Activated T-cell treated with anti-CD3 and anti-CD28 coated beads for 24 hours (primary cell): ENCODE measurements at places on chromosomes 2 and 18.

- DNase-seq: no peak
These were observed 48.5 kb downstream of the ANKRD12 start for GRCh38 chr18:9184998-9185613.

GRCh38 chr2:22880161-22880560 lies 504.8 kb upstream of the KLHL29 start:
- DNase-seq: no peak

- DNase-seq: no peak
These were observed 6.0 kb upstream of the DTNA start for GRCh38 chr18:34704074-34704473.

- DNase-seq: no peak
These were observed 5.1 kb downstream of the SLC35F6 start for GRCh38 chr2:26769089-26769761.

- DNase-seq: no peak
These were observed 5.9 kb downstream of the ITSN2 start for GRCh38 chr2:24354395-24354794.

- DNase-seq: no peak
These were observed 2.4 kb downstream of the LRRFIP1 start for GRCh38 chr2:237629739-237630138.

GRCh38 chr2:206245265-206245672 lies 29.2 kb upstream of the ZDBF2 start:
- no peak for DNase-seq

DNA sequence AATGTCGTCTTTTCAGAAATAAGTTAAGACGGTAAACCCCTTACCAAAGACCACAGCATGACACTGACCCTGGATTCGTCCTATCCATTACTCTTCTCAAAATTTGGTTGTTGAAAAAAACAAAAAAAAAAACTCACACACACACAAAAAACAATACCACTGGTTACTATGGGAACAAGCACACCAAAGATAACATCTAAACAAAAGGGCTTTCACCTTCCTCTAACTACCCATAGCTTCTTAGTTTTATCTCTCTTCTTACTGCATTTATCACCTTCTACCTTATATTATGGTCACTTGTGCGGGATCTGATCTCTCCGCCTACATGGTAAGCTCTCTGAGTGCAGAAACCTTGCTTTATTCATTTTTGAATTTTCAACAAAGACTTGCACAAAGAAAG lies 192.7 kb downstream of the STK39 start:
- DNase-seq: no peak

DNA sequence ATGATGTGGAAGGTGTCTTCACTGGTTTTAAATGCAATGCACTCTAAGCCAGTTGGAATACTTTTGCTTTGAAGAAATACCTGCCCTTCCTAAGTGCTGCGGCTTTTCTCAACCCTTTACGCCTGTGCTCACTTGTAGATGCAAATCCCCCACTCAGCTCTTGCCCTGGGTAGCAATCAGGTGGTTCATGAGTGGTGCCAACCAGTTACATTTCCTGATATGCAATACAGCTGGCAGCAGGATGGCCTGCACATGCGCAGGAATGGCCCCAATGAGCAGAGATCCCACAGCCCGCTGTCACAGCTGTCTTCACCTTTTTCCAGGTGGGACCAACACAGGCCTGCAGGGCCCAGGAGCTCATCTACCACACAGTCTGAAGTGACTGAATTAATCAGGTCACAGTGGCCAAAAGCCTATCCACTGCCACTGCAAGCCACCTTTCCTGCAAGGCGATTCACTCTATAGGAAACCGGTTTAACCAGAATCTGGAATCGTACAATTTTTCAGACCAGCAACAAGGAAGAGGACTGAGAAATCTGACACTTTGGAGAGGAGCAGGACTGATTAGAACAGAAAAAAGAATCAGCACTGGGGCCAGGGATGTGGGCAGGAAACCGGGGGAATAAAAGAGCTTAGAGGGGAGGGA lies 247.8 kb downstream of the MYT1L start:
- DNase-seq: no peak

DNA sequence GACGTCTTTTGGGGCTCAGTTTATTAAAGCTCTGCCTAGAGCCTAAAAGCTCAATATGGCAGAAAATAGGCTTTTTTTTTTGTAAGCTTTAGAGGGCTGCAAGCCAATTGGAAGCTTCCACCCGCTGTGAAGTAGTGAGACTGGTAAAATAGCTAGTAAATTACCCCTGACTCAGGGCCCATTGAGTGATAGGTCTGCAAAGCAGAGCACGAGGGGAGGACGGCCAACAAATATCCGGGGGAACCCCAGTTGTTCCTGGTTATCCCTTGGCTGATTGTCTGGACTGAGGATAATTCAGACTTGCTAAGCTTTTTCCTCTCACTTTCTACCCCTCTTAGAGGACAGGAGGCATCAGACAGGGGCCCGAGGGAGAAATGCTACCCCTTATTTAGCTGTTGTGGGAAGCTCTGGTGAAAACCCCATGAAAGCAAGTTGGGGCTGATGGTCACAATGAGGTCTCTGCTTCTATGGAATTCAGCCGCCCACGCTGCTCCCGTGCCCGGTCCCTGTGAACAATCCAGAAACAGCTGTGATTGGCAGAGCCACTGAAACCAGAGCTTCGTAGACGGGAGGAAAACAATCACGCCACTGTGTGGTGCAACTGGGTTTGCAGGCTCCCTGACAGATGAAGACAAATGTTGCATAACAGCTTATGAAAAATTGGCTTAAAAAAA lies 141.9 kb upstream of the LGALSL start:
- DNase-seq: no peak

DNA sequence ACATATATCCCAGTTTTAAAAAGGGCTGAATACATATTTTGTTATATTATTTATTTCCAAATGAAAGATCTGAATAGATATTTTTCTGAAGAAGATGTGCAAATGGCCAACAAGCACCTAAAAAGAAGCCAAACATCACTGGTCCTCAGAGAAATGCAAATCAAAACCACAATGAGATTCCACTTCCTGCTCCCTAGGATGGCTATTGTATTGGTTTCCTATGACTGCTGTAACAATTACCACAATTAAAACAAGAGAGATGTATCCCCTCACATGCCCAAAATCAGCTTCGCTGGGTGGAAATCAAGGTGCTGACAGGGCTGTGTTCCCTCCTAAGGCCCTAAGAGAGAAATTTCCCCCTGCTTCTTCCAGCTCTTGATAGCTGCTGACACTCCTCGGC lies 23.2 kb downstream of the ABCB11 start:
- no peak for DNase-seq

DNA sequence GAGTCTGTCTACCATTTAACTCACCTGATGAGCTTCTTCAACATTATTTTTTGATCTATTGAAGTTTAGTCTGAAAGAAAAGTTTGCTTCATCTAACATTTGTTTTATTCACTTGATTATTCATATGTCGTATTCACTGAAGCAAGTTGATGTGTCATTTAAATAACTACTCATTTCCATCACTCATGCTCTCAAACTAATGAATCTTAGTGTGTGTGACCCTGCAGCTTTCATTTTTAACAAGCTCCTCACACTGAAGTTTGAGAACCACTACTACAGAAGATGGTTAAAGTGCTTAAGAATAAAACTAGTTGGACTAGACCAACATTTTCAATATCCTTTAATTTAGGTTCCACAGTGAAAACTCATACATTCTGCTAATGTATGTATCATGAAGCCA lies 1.8 kb upstream of the ABI2 start:
- DNase-seq: no peak

DNA sequence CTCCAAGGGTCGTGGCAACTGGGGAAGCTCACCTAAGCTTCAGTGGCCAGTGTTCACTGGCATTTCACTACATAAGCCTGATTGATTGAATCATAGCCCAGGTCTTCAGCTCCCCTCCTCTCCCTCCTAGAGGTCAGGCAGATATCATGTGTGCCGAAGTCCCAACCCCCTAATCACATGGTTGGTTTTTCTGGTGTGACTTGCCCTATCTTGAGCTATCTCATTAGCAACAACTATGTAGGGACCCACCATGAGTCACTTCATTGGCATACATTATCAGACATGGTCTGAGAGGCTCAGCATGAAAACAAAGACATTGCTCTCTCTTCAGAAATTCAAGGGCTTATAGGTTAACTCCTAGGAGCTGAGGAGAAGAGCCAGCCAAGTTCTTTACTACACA lies 76.8 kb downstream of the LYPD1 start:
- no peak for DNase-seq

- no peak for DNase-seq
These were observed 20.4 kb downstream of the SERPINB7 start for GRCh38 chr18:63795606-63796005.

- no peak for DNase-seq
These were observed 39.1 kb downstream of the FBXO11 start for GRCh38 chr2:47867205-47867604.

DNA sequence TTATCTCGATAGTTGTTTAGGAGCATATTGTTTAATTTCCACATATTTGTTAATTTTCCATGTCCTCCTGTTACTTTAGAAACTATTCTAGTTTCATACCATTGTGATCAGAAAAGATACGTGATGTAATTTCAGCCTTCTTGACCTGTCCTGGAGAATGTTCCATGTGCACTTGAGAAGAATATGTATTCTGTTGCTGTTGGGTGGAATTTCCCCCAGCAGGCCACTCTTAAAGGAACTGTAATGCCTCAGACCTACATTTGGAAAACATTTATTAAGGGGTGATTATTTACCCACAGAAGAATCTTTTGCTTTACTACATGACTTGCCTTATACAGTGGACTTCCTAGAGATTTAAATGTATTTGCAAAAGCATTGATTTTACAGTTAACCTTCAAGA lies 55.5 kb downstream of the LIMS1 start:
- no peak for DNase-seq

GRCh38 chr2:10240911-10241610 lies 61.6 kb upstream of the HPCAL1 start:
- no peak for DNase-seq

GRCh38 chr2:239594019-239594771 lies 193.4 kb upstream of the HDAC4 start:
- no peak for DNase-seq

DNA sequence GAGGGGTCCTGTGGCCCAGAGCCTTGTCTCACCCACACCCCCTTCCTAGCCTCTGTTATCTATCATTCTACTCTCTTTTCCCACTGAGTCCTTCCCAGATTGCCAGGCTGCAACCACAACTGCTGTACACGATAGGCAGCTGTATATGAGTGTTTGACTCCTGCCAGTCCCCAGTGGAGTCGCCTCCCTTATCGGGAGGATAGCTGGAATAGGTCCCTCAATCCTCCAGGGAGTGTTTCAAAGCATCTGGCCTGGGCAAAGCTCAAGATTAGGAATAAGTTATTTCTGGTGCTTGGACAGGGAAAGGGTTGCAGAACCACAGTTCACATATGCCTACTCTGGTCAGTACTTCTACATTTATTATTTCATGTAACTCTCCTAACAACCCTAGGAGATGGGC lies 4.8 kb downstream of the MSGN1 start:
- no peak for DNase-seq

DNA sequence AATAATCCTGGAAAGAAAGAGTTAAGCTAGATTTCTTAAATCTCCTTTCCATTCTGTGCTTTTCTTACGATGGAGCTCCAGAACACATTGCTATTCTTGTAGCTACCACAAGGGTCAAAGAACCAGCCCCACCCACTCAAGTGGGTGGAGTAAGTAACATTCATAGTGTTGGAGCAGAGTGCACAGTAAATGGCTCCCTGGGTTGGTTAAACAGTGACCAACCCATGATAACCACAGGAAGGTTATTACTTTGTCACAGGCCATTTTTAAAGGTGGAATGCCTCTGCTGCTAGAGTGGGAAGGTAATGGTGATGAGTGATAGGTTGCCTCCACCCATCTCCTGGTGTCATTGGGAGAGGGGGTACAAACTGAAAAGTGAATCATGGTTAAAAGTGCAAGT lies 13.9 kb downstream of the ARPC2 start:
- DNase-seq: no peak

DNA sequence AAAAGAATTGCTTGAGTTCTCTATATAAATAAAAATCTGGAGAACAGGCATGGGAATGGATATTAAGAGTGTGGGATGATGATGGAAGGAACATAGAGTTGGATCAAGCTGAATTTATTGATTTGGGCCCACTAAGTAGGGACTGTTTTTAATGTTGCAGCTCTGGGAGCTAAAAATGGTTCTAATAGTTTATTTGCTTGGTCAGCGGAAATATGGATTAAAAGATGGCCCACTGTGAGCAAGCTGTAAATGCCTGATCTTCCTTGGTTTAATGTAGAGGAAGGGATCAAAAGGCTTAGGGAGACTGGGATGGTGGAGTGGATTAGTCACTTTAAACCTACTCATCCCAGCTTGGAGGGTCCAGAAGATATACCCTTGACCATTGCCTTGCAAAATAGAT lies 429.4 kb upstream of the NXPH2 start:
- DNase-seq: no peak

DNA sequence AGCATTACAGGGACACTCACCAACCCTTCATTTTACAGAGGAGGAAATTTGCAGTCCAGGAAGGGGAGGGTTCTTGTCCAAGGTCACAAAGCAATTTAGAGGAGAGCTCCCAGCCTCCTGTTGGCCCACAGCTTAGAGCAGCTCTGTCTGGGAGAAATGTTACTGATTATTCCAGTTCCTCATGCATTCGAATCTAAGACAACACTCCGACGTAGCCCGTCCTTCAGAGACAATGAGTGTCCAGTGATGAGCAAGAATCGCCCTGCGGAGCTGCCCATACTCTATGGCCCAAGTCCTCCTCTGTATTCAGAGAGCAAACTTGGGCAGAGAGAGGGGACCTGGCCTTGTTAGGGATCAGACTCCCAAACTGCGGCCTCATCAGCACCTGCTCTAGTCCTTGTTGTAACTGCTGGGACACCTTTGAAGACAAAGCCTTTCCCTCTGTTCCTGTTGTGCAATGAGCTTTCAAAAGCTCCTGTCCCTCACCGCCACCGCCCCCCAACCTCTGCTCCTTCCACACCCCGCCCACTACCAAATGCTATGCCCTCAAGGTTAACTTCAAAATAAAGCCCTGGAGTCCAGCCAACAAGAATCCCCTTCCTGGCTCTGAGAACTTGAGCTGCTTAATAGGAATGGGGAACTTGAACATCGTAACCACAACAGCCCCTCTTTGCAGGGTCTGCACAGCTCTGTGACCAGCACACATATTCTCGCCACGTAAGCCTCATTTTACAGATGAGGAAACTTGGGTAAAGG lies 234.8 kb upstream of the SMAD2 start:
- no peak for DNase-seq

DNA sequence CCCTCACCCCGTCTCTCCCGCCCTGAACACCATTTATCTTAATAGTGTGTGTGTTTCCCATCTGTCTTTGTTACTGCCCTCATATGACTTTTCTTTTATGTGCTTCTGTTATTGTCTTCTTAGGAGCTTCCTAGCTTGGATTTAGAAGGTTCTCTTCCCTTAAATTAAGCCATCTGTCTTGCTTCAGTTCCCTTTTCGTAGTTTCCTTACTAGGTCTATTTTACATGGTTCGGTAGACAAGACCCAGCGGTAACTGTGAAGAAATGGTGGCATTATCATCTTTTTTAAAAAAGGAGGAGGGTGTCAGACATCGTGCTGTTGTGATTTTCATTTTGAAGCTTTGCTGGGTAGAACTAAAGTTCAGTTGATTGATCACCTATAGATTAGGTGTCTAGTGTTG lies 10.3 kb downstream of the NCK2 start:
- DNase-seq: no peak
